Calu3 (cell line): ENCODE measurements at places on chromosomes 1 and 21. TPM values are rescaled to one million over a fixed set of nuclear protein-coding genes. Genes with fewer than 3 reads are reported as not detected.

- peaks cover 8% of the 10 kb centered on the region for H3K36me3 ChIP-seq
- H3K4me1 ChIP-seq: peaks cover 7% of the 10 kb centered on the region
- no peak for DNase-seq
- H3K4me3 ChIP-seq: no peak overlapping the region
Measured at GRCh38 chr21:44050276-44050675, 38.2 kb downstream of the TRAPPC10 start.

GRCh38 chr21:36551731-36552433, 72.0 kb upstream of the CLDN14 start:
- H3K36me3 ChIP-seq: no peaks in the 10 kb centered on the region
- H3K27me3 ChIP-seq: peaks cover 51% of the 10 kb centered on the region
- no peak overlapping the region for H3K27ac ChIP-seq
- H3K4me1 ChIP-seq: no peaks in the 10 kb centered on the region

GRCh38 chr1:66033781-66034180, 241.1 kb downstream of the PDE4B start:
- H3K27me3 ChIP-seq: no peaks in the 10 kb centered on the region
- H3K4me3 ChIP-seq: no peak overlapping the region
- no peaks in the 10 kb centered on the region for H3K4me1 ChIP-seq
- DNase-seq: no peak
- no peak overlapping the region for H3K27ac ChIP-seq
- no peaks in the 10 kb centered on the region for H3K36me3 ChIP-seq

DNA sequence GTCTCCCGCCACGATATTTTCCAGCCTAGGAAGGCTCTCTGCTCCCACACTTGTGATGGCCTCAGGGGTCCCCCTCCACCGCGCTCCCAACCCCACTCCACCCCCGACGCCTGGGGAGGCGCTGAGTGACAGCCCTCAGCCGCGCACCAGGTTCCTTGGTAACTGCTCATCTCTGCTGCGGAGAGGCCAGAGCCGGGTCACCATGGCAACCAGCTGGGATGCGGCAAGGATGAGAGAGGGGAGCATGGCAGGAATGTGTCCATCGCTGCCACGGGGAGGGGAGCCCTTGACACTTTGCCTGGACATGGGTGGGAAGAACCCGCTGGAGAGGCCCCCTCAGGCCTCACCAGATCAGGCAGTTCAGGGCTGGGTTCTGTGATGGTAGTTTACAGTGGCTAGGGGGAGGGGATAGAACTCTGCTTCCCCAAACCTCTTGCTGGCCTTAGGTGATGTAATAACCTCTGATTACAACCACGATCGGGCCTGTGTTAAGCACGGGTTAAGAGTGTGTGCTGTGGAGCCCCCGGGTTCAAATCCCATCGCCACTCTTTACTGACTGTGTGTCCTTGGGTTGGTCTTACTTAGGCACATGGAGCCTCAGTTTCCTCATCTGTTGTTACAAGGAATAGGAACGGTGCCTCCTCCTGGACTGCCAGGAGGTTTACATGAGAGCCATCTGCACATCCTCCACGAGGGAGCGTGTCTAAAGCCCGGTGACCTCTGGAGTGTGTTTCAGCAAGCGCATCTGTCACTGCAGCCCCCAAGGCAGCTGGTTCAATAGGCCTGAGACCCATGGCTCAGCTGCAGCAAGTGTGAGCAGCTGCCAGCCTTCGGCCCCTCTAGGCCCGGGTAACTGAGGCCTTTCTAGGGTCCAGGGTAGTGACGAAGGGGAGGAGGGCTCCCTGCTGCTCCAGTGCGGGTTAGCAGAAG, 6.3 kb downstream of the KIF17 start:
- peaks cover 9% of the 10 kb centered on the region for H3K27me3 ChIP-seq
- DNase-seq: no peak
- no peak overlapping the region for H3K27ac ChIP-seq
- peaks cover 7% of the 10 kb centered on the region for H3K4me1 ChIP-seq
- no peak overlapping the region for H3K4me3 ChIP-seq

DNA sequence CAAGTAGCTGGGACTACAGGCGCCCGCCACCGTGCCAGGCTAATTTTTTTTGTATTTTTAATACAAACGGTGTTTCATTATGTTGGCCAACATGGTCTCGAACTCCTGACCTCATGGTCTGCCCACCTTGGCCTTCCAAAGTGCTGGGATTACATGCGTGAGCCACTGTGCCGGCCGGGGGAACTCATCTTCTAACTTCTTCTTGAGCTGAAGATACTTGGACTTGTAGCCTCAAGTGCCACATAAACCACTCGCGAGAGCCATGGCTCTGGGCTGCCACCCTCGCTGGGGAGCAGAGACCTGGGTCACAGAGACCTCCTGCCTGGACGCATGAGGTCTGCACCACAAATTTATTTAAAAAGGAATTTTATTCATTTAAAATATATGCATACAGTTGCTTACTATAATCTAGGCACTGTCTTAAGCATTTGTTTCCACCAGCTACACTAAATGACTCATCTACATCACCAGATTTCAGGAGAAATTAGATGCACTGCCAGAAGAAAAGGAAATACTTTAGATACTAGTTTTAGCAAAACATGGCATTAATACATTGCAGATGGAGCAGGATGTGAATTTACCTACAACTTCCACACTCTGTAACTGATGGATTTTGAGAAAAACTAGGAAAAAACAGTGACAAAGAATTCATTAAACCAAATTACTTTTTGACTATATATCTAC, 29.9 kb upstream of the PUM1 start:
- H3K27ac ChIP-seq: no peak overlapping the region
- no peak overlapping the region for H3K4me3 ChIP-seq
- no peaks in the 10 kb centered on the region for H3K27me3 ChIP-seq
- DNase-seq: no peak
- no peaks in the 10 kb centered on the region for H3K36me3 ChIP-seq

GRCh38 chr1:202324646-202325045, 17.1 kb downstream of the UBE2T start:
- no peak for DNase-seq
- no peak overlapping the region for H3K4me3 ChIP-seq
- H3K27me3 ChIP-seq: peaks cover 16% of the 10 kb centered on the region
- H3K4me1 ChIP-seq: no peaks in the 10 kb centered on the region
- no peaks in the 10 kb centered on the region for H3K36me3 ChIP-seq

GRCh38 chr1:84892705-84893618, at the start of gene LPAR3:
Gene LPAR3 (minus strand): TSS chr1:84893206. CDS start chr1:84866120, 27,086 bp downstream.
- H3K27ac ChIP-seq: peak within 1 kb of the TSS; percentile 55
- peak; percentile 78 for DNase-seq
- H3K36me3 ChIP-seq: peaks cover 24% of the 10 kb centered on the region
- H3K27me3 ChIP-seq: no peaks in the 10 kb centered on the region

DNA sequence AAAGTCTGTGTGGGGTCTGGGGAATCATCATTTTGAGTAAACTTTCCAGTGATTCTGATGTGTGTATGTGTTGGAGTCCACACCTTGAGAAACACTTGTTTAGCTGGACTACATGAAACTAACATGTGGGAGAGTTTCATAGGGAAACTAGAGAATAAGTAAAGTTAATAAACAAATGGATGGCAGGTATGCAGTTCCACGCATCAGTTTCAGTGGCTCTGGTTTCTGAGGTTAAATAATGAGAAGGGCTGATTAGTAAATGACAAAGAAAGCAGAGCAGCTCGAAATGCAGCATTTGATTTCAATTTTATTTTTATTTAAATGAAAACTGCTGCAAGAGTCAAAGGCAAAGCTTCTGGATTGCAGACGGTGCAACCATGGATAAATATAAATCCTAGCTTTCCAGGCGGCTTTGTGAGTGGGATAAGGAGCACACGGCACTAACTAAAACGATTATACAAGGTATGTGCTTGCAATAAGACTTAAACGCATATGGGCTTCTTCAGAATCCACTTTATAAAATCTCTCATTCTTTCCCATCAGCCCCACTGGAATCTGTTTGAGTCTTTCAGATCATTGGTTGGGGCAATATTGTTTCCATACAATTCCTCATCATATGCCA, 310.7 kb downstream of the PLPP3 start:
- no peak for DNase-seq
- H3K4me1 ChIP-seq: no peaks in the 10 kb centered on the region
- no peaks in the 10 kb centered on the region for H3K27me3 ChIP-seq
- H3K27ac ChIP-seq: no peak overlapping the region
- H3K4me3 ChIP-seq: no peak overlapping the region

DNA sequence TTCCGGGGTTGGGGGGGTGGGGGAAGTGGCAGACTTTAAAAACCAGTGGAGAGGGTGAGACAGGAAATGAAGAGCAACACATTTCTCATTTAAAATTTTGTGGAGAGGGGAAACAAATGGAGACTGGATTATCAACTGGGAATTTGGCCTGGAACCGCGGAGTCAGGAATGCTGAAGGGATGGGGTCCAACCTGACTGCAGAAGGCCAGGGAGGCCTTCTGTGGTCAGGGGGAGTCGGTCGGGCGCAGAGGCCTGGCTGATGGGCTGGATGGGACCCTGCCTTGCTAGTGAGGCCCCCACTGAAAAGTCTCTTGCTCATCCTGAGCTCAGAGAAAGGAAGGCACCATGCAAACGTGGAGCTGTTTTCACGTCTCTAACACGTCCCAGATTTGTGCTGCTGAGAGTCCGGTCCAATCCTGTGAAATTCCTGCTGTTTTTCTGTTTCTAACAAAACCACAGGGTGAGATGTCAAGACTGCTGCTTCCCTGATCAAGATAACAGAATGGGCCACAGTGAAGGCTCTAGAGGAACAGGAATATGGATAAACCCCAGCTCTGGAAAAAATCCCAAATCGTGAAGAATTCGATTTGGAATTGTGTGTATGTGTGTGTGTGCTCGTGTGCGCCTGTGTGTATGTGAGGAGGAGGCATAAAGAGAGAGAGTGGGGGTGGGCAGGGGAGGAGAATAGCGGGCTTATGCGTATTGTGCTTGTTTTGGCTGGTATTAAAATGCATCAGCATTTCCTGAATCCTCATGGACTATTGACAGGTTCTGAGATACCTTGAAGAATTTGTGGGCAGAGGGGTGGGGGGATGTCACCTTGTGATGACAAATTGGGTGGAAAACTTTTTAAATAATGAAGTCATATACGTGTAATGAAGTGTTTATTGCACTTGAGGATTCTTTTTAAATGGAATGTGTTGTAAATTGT, 117.4 kb downstream of the NGF start:
- peaks cover 68% of the 10 kb centered on the region for H3K27me3 ChIP-seq
- no peak overlapping the region for H3K4me3 ChIP-seq
- no peaks in the 10 kb centered on the region for H3K36me3 ChIP-seq
- no peak for DNase-seq
- H3K4me1 ChIP-seq: no peaks in the 10 kb centered on the region
- H3K27ac ChIP-seq: no peak overlapping the region

- DNase-seq: peak; percentile 62
- H3K36me3 ChIP-seq: peaks cover 83% of the 10 kb centered on the region
- peak overlapping the region; percentile 97 for H3K4me3 ChIP-seq
Measured at GRCh38 chr1:207049974-207050391, 1.0 kb downstream of the YOD1 start.

GRCh38 chr1:17059391-17060305, 5.8 kb upstream of the SDHB start:
- H3K4me3 ChIP-seq: no peak overlapping the region
- no peaks in the 10 kb centered on the region for H3K4me1 ChIP-seq
- H3K27me3 ChIP-seq: peaks cover 15% of the 10 kb centered on the region
- no peak overlapping the region for H3K27ac ChIP-seq
- DNase-seq: peak; percentile 74
- no peaks in the 10 kb centered on the region for H3K36me3 ChIP-seq

DNA sequence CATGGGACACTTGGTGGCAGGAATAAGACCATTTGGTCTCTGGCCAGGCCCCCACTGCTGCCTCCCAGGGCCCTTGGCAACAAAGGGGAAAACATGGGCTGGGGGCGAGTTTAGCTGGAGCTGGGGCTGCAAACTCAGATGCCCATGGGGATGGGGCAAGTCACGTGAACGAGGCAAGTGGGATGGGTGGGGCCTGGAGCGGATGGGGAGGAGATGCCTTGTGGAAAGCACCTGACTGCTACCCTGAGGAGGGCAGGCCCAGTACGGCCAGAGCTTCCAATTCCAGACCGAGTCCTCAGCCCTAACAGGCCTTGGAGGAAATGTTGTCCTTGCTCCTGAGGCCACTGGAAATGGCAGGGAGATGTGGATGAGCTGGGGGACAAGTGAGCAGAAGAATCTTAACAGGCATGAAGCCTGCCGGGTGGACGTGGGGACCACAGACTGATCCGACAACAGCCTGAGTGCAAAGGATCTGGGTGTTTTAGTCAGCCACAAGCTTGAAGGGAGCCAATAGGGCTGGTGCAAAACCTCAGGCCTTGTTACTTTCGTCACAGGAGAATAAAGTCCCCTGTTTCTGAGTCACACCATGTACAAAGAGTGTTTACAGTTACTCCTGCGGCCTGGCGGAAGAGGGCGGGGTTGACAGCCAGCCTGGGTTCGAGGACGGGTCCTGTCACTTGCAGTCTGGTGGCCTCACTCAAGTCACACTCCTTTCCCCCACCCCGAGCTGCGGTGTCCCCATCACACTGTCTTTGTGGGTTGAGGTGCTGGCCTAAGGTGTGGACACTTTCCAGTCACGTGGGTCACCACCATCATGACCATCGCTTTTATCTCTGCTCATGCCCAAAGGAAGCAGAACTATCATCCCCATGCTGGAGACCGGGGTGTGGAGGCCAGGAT, 19.1 kb downstream of the RUNX3 start:
- no peaks in the 10 kb centered on the region for H3K4me1 ChIP-seq
- DNase-seq: no peak
- no peaks in the 10 kb centered on the region for H3K36me3 ChIP-seq
- no peak overlapping the region for H3K4me3 ChIP-seq
- peaks cover 25% of the 10 kb centered on the region for H3K27me3 ChIP-seq

- no peaks in the 10 kb centered on the region for H3K27me3 ChIP-seq
- peaks cover 40% of the 10 kb centered on the region for H3K36me3 ChIP-seq
- no peak overlapping the region for H3K27ac ChIP-seq
- H3K4me1 ChIP-seq: peaks cover 21% of the 10 kb centered on the region
- no peak for DNase-seq
Measured at GRCh38 chr1:22117238-22117637, 25.7 kb downstream of the WNT4 start.

- H3K4me1 ChIP-seq: no peaks in the 10 kb centered on the region
- H3K27me3 ChIP-seq: no peaks in the 10 kb centered on the region
- H3K36me3 ChIP-seq: no peaks in the 10 kb centered on the region
- no peak for DNase-seq
- H3K27ac ChIP-seq: no peak overlapping the region
Measured at GRCh38 chr1:214720561-214720960, 117.6 kb downstream of the CENPF start.

- no peaks in the 10 kb centered on the region for H3K4me1 ChIP-seq
- peaks cover 25% of the 10 kb centered on the region for H3K27me3 ChIP-seq
- H3K4me3 ChIP-seq: no peak overlapping the region
Measured at GRCh38 chr1:203985044-203985443, 87.9 kb upstream of the SOX13 start.

Gene ADAMTSL4
- total RNA-seq: 1.9 and 2.7 TPM in 2 replicates

Gene BATF3
- total RNA-seq: 0.71 and 0.90 TPM in 2 replicates

Gene OR2T35
- not detected in 2 replicates for total RNA-seq

Gene ARHGEF16
- total RNA-seq: 24.2 and 28.0 TPM in 2 replicates
